Activated T-helper 1 cell treated with anti-CD3 and anti-CD28 coated beads, Interleukin-12 subunit alpha, Interleukin-12 subunit beta, Interleukin-2, Interleukin-4 antibody, amounts not matched to agents 30 ng/mL and 10 ng/mL and 1 ng/mL, durations not matched to agents 14 hours and 24 hours and 36 hours (primary cell): ENCODE measurements at places on chromosomes 4 and X. TPM values are rescaled to one million over a fixed set of nuclear protein-coding genes. Genes with fewer than 3 reads are reported as not detected.
A peak's percentile ranks its signal among the peaks of the same experiment; 100 is the strongest.

GRCh38 chrX:129462707-129463106, 60.6 kb downstream of the SMARCA1 start:
- H3K4me1 ChIP-seq, result no peaks in the 10 kb centered on the region
- no peak for DNase-seq
- H3K27ac ChIP-seq, result no peak overlapping the region
- H3K27me3 ChIP-seq, result peaks cover 2% of the 10 kb centered on the region
- H3K4me3 ChIP-seq, result no peak overlapping the region
- no peaks in the 10 kb centered on the region for H3K36me3 ChIP-seq

GRCh38 chr4:175758050-175759024, 53.7 kb downstream of the GPM6A start:
- no peak overlapping the region for H3K4me3 ChIP-seq
- no peak for DNase-seq
- no peak overlapping the region for H3K27ac ChIP-seq
- H3K27me3 ChIP-seq, result no peaks in the 10 kb centered on the region
- H3K4me1 ChIP-seq, result no peaks in the 10 kb centered on the region

DNA sequence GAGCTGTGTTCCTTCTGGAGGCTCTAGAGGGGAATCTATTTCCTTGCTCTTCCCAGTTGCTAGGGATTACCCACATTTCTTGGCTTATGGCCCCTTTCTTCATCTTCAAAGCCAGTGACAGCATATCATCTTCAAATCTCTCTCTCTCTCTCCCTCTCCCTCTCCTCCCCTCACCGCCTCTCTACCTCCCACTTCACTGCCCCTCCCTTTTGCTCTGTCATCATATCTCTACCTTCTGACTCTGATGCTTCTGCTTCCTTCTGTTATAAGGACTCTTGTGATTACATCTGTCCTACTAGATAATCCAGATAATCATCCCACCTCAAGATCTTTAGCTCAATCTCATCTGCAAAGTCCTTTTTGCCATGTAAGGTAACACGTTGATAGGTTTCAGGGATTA, 93.1 kb upstream of the TEX13D start:
- no peaks in the 10 kb centered on the region for H3K36me3 ChIP-seq
- peak overlapping the region; percentile 87 for H3K27ac ChIP-seq
- H3K4me3 ChIP-seq, result peak overlapping the region; percentile 59

LDB2 gene
- total RNA-seq, result not detected in 2 replicates

CXXC4 gene
- not detected in 2 replicates for total RNA-seq

GRCh38 chr4:56086561-56086960, 137.8 kb downstream of the CEP135 start:
- no peak overlapping the region for H3K27ac ChIP-seq
- H3K36me3 ChIP-seq, result no peaks in the 10 kb centered on the region
- no peaks in the 10 kb centered on the region for H3K4me1 ChIP-seq
- H3K27me3 ChIP-seq, result peaks cover 5% of the 10 kb centered on the region
- no peak overlapping the region for H3K4me3 ChIP-seq
- DNase-seq, result no peak

DNA sequence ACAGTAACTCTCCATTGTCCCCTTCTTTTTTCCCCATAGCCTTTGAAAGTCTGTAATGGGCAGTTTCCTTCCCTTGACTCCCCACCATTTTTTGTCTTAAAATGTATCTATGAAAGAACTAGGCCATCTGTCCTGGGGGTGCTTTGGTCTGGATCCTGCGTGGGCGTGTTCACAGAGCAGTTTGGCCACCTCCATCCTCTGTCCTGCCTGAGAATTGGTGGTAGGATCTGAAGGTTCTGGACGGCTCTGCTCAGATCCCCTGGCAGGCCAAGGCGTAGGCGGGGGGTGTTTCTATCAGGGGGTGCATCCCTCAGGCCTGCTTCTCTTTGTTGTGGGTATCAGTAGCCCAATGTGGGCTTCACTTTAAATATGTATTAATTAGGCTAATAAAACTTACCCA, 107.1 kb downstream of the FAM193A start:
- H3K36me3 ChIP-seq, result peaks cover 25% of the 10 kb centered on the region
- no peak overlapping the region for H3K4me3 ChIP-seq
- DNase-seq, result no peak

ZNF157 gene
- 0.34 and 0.49 TPM in 2 replicates for total RNA-seq

DNA sequence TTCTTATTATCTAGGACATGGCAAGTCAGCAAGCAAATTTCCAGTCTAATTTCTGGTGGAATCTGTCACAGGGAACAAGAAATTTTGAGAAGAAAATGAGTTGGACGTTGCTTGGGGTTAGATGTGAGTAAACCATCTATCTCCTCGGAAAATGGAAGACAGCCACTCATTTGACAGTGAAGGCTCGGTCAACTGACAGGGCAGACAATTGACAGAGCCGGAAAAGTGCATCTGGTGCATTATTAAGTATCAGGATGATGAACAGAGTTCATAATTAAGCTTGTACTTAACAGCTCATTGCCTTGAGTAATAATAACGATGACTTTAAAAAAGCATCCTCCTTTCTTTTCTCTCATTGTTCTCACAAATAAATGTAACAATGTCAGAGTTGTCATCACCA, 168.4 kb downstream of the MAD2L1 start:
- no peaks in the 10 kb centered on the region for H3K36me3 ChIP-seq
- H3K27ac ChIP-seq, result no peak overlapping the region
- H3K4me3 ChIP-seq, result no peak overlapping the region
- DNase-seq, result no peak
